ENCODE measurements at places on chromosomes 1 and 21.

GRCh38 chr1:71273334-71273733 is 192.5 kb upstream of the ZRANB2 start:
- no peak for DNase-seq

DNA sequence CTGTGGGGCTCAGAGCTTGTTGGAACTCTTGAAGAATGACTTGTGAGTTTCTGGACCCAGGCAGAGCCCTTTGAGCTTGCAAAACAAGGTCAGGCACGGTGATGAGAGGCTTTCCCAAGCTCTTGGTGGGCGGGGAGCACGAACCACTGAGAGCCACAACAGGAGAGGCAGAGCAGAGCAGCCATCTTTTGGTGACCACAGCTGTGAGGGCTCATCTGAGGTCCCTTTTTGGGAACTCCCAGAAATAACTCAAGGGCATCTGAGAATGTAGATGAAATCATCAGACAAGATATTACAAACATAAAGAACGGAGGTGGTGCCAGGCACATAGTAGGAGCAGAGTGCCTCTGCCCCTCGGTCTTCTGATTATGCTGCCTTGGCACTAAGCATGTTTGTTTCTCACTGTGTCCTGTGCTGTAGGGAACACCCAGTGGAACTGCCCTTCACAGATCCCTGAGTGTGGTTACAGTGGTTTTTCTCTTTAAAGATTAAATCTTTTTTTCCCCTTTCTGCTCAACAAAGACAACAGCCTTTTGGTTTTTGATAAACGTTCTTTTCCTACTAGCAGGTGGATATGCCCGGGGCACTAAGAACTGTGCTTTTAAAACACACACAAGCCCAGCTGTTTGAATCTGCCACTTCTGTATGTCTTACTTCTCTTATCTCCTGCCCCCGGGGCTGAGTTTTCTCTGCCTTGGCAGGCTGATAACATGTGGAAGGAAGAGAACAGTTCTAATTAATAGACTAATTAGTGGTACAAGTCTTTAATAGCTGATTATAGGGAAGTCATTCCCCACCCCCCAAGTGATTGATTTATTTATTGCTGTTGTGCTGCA is 37.7 kb downstream of the CD34 start:
- no peak for DNase-seq

DNA sequence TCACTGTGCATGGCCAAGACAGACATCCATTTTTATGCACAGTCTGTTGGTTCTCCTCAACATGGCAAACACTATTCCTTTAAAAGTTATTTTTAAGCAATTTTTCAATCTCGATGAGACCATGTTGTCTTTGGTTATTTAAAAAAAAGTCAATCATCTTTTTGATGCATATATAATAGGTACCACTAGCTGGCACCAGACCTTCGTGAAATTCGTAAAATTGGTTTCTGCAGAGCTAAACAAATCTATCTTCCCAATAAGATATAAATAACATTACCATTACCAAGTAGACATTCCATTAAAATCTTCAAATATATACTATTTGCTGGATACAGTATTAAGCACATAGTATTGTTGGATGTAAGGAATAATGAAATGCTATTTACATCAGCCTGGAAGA is 220.0 kb upstream of the GREM2 start:
- DNase-seq = no peak

DNA sequence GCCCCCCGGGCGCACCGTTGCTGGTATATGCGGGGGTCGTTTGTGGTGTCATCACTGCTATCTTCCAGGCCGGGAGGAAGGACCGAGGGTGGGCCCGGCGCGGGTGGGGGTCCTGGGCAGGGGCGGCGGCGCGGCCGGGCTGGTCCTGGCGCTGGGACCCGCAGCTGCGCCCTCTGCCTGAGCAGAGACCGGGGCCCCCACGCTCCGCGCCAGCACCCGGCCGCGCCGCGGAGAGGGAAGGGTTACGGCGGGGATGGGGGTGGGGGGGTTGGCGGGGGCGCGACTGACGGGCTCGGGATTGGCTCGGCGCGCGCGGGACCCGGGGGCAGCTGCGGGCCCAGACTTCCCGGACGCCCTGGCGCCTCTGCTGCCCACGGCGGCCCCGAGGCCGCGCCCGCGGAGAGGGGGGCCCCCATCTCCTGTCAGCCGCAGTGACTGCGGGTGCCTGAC is 13.8 kb upstream of the SAMD11 start:
- no peak for DNase-seq

DNA sequence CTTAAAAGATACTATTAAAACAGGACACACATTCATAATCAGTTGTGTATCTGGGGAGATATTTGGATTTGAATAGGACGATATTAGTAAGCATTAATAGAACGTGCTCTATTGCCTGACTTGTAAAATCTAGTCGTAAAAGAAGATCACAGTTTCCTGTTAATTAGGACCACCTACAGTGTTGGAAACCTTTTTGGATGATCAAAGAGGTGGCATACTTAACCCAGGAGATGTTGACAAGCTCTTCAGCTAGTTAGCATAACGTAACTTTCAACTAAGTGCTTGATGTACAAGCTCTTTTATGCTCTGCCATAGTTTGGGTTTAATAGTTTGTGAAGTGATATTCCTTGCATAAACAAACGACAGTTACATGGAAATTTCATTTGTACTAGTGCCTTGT is 293.3 kb upstream of the NR5A2 start:
- no peak for DNase-seq

DNA sequence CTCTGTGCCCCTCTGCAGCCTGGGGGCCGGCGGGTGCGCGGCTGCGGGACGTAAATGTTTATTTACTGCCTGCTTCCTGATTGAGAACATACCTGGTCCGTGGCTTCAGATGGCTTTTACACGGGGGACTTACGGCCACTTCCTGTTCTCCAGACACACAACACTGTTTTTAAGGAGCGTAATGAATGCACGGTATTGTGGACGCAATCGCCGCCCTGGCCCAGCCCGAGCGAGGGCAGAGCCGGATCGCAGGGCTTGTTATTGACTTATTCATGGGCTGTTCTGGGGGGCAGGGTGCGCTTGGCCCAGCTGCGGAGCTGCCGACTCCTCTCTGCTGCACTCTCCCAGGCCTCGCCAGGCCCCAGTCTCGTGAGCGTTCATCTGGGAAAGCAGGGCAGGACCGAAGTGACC is 52.8 kb upstream of the ACTRT2 start:
- no peak for DNase-seq

GRCh38 chr1:26864610-26865480 is 1.9 kb downstream of the SFN start:
- DNase-seq = peak; percentile 94

DNA sequence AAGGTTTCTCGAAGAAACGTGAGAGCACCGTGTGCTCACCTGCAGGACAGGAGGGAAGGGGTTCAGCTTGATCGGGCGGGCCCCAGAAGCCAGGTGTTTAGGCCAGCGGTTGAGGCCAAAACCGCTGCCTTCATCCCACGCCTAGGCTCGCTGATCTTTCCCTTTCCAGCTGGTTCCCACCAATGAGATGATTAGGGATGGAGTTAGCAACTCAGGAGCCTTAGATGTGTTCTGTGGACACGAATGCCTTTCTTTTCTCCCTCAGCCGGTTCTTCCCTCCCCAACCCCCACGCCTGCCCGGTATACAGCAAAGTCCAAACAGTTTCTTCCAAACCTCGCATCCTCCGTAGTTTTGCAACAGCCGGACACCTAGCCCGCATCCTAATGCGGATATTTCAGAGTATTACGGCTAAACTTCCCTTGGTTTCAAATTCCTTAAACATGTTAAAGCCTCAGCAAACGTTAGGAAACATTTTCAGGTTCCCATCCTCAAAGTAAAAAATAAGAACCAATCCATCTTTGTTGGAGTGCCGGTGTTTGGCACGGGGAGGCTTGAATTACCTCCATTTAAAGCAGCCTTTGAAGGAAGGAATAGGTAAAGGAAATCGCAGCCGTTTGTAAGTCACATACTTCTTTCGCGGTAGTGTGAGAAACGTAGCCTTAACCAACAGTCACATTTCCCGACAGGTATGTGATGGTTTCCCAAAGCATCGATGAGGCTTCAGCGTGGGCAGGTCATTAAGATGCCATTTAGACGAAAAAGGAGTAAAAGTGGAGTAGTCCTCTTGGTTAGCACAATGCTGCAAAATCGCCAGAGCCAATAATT is 1.1 kb downstream of the LRRC8C start:
- DNase-seq = peak; percentile 27

DNA sequence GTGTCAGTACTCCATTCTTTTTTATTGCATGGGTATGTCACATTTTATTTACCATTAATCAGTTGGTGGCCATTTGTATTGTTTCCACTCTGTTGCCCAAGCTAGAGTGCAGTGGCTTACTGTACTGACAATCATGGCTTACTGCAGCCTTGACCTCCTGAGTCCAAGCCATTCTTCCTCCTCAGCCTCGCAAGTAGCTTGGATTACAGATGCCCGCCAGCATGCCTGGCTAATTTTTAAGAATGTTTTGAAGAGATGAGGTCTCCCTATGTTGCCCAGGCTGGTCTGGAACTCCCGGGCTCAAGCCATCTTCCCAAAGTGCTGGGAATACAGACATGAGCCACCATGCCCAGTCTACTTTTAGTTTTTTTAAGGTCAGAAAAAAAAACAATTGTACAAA is 813 bp upstream of the SFT2D2 start:
- no peak for DNase-seq

DNA sequence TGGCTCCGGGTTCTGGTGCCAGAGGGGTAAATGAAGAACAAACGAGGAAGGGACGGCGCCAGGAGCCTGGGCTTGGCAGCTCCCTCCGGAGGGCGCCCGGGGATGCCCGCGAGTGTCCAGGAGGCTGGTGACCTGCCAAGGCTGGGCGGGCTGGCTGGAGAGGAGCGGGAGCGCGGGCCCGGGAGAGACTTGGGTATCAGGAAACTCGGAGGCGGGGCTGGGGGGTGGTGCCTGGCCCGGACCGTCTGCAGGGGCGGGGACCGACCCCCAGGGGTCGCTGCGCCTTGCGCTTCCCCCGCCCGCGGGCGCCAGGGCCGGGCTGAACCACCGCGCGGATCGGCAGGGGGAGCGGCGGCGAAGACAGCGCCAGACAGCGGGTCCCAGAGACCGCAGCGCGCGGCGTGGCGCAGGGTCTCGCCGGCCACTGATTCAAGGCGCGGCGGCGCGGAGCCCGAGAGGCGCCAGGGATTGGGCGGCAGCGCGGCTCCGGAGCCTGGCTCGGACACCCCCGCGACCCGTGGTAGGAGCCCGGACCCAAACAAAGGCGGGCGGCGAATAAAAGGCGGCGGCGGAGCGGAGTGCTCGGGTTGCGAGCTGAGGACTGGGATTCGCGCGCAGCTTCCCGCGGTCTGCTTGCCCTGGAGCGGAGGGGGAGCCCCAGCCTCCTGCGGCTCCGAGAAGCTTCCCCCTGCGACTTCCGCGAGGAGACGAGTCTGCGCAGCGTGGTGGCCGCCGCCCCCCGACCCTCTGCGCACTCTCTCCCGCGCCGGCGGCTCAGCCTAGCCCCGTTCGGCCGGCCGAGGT is at the start of gene DISP3:
Gene DISP3, plus strand, starts transcription at position 585 of the 804 bp plus-strand sequence. CDS start 21,838 bp downstream, outside the sequence.
- peak; percentile 96 for DNase-seq

DNA sequence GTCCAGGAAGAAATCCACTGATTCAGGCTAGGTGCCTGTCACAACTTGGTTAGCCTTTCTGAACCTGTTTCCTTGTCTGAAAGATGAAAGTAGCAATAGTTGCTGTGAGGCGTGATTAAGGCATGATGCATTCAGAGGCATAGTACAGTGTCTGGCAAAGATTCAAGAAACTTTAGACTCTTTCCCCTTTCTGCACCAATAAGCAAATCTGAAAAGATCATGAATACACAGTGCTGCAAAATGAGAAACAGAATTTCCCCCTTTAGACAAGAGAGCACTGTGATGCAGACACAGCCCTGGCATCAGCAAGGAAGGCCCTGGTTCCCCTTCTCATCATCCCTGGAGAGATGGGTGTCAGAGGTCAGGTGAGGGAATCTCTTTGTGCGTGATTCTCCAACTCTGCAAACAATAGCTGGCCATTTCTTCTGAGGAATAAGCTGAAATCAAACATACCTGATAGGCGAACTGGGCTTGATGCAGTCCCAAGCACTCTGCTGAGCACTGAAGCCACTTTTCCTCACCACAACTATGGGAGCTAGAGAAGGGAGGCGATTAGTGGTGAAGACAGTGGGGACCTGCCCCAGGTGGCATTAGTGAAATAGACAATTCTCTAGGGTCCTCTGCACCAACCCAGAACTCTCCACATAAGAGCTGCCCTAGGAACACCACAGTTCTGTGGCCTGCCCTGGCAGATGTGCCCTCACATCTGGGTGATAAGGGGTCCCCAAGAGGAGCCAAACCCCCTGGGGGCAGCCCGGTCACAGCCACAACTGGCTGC is 41.7 kb downstream of the ITPKB start:
- DNase-seq = no peak

- no peak for DNase-seq
Observed at GRCh38 chr1:2906085-2906484, 104.6 kb upstream of the TTC34 start.

DNA sequence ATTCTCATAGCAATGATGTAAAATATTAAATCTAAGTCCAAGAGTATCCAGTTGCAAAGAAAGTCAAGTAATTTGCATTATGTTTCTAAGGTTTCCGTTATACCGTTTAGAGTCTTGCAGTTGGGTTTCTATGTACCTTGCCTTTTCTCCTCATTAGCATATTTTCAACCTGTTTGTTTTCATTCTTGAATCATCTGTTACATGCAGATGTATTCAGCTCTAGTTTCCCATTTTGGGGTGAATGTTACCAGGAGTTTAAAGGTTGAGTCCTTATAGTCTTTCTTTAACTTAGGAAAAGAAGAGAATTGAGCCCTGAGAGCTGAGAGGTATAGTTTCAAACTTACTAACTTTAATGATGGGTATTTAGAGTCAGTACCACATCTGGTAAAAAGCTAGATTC is 139.9 kb downstream of the NFIA start:
- no peak for DNase-seq

GRCh38 chr1:7860130-7860529 is 7.3 kb upstream of the UTS2 start:
- DNase-seq = no peak

GRCh38 chr1:53696051-53696450 is 42.9 kb downstream of the GLIS1 start:
- DNase-seq = no peak

- no peak for DNase-seq
Observed at GRCh38 chr1:160646711-160647328, at the start of gene SLAMF1. Gene SLAMF1 (minus strand): TSS chr1:160647044. CDS start chr1:160646945, 99 bp downstream.

GRCh38 chr1:164443166-164443565 is 115.8 kb upstream of the PBX1 start:
- DNase-seq = no peak

GRCh38 chr21:33434770-33435360 is 31.7 kb downstream of the IFNGR2 start:
- DNase-seq = no peak

- DNase-seq = no peak
Observed at GRCh38 chr1:22376976-22377375, 74.7 kb upstream of the ZBTB40 start.

- DNase-seq = no peak
Observed at GRCh38 chr21:25569711-25570110, 37.6 kb downstream of the MRPL39 start.

All from urothelium cell line (cell line).